ENCODE measurements at places on chromosomes 16 and 17.

GRCh38 chr17:7884581-7885366, 3.8 kb upstream of the CHD3 start:
- peak; percentile 8 for DNase-seq

DNA sequence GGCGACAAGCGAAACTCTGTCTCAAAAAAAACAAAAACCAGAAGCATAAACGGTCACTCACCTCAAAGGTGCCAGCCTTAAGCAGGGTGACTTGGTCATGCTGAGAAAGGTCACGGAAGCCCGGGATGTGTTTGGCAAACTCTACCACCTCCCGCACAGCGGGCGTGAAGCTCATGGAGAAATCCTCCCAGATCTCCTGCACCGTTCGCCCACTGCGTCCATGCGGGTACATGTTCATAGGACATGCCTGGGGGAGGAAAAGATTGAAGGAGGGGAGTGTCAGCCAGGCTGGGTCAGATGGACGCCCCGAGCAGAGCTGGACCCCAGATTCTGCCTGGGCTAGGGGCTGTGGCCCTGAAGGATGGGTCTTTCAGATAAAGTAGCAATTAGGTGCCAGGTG, 5.5 kb downstream of the NR1D1 start:
- DNase-seq: no peak

DNA sequence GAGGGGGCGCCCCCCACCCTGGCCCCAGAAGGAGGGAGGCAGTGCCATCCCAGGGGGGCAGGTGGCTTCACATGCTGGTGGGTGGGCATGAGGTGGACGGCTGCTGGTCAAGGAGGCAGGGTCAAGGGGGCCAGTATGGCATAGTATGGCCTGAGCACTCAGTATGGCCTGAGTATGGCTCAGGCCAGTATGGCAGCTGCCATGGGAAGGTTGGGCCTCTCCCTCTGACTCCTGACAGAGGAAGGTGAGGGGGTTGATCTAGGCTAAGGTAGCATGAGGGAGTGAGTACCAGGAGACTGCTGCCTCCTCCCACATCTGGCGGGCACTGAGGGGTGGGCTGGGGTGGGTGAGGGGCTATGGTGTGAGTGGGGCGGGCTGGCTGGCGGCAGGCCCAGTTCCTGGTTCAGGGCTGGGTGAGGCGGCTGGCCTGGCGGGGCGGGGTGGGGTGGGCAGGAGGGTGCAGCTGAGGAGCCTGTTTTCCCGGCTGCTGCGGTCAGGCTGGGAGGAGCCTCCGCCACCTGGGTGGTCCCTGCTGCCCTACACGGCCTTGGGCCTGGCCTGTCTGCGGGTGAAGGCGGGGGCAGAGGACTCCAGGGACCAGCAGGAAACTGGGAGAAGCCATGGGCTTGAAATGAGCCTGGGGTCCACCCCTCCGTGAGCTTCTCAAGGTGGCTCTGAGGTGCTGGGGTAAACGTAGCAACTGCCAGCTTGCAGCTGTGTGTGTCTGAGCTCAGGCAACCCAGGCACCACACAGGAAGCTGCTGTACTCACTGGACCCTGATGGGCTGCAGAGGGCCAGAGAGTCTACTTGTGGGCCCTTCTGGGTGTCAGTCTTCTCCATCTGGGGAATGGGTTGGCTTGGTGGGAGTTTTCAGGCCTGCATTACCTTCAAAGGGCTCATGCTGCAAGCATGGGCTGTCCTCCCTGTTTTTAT, 57.0 kb downstream of the RAI1 start:
- DNase-seq: no peak

GRCh38 chr17:45307290-45308015, 9.4 kb downstream of the MAP3K14 start:
- no peak for DNase-seq

DNA sequence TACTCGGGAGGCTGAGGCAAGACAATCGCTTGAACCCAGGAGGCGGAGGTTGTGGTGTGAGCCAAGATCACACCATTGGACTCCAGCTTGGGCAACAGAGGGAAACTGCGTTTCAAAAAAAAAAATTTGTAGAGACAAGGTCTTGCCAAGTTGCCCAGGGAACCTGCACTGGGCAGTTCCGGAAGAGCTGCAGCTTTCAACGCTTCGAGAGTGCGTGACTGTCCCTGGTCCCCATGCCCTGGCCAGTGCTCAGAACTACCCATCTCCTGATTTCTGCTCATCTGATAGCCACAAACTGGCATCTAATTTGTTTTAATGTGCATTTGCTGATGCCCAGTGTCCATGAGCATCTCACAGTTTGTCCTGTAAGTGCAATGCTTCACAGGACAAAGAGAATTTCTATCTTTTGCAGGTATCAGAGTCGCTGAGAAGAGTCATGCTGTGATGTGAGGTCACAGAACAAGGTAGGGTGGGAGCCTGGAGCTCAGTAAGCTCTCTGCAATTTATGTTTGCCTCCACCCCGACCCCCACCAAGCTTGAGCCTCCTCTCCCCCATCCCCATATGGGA, 3.9 kb downstream of the ACTG1 start:
- DNase-seq: no peak

- no peak for DNase-seq
These were observed 346.6 kb downstream of the PMP22 start for GRCh38 chr17:14918540-14918939.

DNA sequence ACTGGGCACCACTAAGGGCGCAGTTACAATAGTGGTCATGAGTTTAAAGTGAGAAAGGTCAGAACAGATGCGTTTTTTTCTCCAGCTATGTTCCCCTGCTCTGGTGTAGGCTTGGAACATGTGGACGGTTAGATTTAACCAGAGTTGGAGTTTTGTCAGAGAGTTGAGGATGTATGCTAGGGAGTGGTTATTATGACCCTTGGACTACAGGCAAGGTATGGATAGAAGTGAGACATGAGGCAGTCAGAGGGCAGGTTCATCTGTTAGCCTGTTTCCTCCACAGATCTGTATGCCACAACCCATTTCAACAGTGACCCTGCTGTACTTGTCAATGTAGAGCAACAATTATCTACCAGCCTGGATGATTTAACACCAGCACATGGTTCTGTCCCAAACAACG, 22.6 kb downstream of the TPPP3 start:
- DNase-seq: no peak

GRCh38 chr17:60602871-60603270, 2.9 kb downstream of the PPM1D start:
- DNase-seq: no peak

DNA sequence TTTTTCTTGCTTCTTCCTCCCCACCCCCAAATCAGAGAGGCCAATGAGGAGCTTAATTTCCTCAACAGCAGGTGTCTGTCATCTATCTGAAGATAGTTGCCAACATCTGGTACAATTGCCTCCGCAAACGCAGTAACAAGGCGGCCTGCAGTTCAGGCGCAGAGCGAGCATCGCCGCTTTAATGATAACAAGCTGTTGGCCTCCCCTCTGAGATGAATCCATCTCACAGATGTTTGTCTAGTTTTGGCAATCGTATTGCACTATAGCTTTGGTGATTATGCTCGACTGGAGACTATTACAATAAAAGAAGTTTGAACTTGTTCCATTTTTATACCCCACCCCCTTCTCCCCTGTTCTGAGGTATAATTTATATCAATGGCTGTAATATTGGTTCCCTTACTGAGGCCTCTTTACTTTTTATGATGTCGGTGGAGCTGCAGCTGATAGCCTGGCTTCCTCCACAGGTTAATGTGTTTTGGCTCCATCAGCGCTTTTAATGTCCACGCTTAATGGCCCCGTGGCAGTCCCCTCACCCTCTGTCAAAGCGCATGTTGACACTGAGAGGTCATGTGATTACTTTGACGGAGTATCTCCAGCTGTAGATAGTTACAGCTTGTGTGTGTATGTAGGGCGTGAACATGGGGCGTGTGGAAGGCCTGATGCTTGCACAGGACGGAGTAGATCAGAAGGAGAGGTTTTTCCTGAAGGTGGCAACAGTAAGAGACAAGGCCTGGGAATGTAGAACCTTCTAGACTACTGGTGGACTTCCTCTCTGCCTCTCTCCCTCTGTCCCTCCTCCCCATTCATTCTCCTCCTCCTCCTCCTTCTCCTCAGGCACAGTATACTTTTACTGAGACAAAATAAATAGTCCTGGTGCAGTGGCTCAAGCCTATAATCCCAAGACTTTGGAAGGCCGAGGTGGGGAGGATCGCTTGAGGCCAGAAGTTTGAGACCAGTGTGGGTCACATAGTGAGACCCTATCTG, 164.7 kb downstream of the MSI2 start:
- no peak for DNase-seq

- DNase-seq: no peak
These were observed 9.5 kb upstream of the GJD3 start for GRCh38 chr17:40373999-40374398.

- no peak for DNase-seq
These were observed 134.7 kb downstream of the SNX29 start for GRCh38 chr16:12111223-12111622.

- DNase-seq: no peak
These were observed 2.9 kb downstream of the IKZF3 start for GRCh38 chr17:39861235-39861634.

DNA sequence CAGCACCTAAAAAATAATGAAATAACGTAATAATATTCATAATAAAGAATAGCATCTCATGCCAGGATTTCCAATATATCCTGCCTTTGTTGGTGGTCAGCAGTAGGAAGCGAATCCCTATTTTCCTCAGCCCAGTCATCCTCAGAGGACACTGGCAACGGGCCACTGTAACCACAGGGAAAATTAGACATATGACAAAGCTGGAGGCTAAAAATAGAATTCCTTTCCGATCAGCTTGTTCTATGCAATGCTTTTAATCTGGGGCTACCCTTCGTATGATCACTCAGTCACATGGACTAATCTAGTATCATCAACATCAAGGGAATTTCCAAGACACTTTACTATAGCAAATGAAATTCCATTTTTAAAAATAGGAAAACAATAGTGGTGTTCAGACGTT, 246.9 kb upstream of the KCNJ16 start:
- no peak for DNase-seq

DNA sequence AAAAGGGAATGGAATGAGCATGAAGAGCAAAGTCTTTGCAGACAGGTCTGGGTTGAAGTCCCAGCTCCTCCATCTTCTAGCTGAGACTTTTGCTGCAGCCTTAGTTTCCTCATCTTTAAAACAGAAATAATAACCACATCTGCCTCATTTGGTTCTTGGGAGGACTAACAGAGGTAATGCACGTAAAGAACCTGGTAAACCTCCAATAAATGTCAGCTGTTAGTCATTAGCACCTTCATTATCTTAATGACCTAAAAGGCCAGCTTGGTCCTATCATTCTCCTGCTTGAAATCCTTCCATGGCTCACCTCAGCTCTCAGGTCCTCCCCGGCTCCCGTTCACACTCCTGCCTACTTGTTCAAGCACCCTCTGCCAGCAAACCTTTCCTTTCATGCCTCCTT, 51.8 kb downstream of the SKAP1 start:
- DNase-seq: no peak

DNA sequence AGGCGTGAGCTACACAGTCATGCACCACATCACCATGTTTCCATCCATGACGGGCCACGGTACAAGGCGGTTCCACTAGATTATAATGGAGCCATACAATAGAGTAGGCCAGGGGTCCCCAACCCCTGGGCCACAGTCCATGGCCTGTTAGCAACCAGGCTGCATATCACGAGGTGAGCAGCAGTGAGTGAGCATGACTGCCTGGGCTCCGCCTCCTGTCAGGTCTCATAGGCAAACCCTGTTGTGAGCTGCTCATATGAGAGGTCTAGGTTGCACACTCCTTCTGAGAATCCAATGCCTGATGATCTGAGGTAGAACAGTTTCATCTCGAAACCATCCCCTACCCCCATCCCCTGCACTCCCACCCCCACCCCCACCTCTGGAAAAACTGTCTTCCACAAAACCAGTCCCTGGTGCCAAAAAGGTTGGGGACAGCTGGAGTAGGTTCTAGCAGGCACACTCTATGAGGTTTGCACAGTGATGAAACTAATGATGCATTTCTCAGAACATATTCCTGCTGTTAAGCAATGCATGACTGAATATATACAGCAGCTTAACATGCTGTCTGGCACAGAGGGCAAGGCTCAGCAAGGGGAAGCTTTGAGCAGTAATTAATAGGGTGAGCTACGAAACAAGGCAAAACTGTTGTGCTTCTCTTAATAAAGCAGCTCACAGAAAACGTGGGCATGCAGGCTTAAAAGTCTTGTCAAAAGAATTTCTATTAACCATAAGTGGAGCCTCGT, 108.0 kb downstream of the VPS53 start:
- no peak for DNase-seq

DNA sequence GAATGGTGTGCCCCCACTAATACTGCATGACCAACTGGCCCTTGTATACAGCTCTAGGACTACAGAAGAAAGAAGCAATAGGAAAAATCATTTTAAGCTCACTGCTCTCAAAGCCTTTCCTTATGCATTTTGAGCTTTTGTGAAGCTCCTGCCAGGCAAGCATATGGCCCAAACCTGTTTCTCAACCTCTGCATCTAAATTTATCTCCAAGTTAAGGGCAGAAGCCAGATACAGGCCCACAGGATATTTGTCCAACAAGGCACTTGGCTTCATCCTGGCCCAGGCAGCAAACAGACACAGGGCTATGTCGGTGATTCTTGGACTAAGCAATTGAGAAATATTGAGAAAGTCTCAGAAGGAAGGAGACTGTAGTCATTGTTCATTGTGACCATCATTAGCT, 43.9 kb downstream of the CCT6B start:
- no peak for DNase-seq

DNA sequence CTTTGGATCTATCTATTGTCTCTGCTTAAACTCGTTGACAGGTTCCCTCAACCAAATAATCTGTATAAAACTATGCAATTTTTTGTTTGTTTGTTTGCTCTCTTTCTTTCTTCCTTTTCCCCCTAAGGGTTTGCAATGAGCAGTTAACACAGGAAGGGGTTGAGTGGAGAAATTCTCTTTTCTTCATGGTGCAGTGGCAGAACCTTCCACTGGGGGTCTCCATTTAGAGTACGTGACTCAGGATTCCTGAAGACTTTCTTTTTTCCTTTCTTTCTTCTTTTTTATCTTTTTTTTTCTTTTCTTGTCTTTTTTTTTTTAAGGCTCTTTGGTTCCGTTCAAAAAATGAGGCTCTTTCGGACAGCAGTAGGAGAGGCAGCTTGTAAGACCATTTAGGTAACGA, 19.5 kb upstream of the RBFOX1 start:
- no peak for DNase-seq

DNA sequence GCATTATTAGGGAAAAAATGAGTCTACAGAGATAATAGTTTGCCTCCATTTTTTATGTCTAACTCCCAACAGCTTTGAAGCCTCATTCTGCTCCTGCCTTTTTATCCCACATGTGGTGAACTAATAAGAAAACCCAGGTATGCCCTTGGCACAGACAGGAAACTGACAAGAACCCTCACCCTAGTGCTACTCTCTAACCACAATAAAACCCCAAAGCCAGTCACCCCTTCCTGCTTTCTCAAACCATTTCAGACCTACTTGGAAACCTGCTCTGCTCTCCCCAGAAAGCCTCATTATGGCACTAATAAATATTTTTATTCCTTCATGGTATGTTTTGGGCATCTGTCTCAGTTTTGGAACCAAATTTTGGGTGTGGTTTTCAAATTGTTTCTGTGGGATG, 3.9 kb upstream of the MARVELD3 start:
- no peak for DNase-seq

- DNase-seq: no peak
These were observed 33.3 kb upstream of the RGS9 start for GRCh38 chr17:65103896-65104295.

Data from head of caudate nucleus (tissue), 42 donors.